ENCODE measurements at places on chromosomes 3 and 15. TPM values are rescaled to one million over a fixed set of nuclear protein-coding genes. Genes with fewer than 3 reads are reported as not detected.

The KBTBD13 gene
- not detected for total RNA-seq

The ANKRD34C gene
- not detected for total RNA-seq

The PKM gene
- 769 TPM for total RNA-seq

- DNase-seq = no peak
Observed at GRCh38 chr3:173939331-173939730, 541.8 kb downstream of the NLGN1 start.

GRCh38 chr15:90581771-90582352, 52.1 kb downstream of the CRTC3 start:
- no peak for DNase-seq

DNA sequence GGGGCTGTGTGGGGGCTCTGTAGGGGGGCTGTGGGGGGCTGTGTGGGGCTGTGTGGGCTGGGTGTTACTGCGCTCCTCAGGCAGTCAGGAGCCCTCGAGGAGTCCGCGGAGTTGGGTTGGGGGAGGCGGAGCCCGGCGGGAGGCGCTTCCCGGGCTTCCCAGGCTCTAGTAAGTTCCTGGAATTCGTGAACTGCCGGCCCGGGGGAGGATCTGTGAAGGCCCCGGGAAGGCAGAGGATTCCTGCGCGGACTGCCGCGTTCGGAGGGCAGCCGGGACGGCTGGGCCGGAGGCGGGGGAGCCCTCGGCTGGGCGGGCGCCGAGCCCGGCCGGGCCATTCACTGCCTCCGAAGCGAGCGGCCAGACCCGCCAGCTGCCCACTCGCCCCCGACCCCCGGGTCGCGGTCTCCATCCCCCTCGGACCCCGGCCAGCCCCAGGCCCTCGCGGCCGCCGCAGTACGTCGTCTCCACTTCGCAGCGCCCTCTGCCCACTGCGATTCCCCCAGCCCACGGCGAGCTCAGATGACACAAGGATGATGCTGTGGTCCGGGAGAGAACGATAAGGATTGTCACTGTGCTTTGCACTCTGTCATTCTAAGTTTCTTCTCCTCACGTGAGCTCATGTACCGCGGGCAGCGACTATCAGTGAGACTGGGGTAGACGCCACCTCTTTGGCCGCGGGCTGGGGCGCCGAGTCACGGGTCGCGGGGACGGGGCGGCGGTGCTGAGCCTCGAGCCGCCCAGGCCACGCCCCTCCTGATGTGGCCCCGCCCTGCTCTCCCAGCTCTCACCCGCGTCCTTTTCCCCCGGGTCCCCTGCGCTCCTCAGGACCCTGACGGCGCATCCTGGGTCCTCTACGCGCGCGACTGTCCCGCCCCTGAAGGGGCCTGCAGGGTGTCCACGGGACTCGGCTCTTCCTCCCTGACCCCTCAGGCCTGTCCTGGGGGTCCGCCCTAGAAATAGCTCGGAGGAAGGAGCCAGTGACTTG, 65.3 kb downstream of the KLF13 start:
- DNase-seq = peak; percentile 90

DNA sequence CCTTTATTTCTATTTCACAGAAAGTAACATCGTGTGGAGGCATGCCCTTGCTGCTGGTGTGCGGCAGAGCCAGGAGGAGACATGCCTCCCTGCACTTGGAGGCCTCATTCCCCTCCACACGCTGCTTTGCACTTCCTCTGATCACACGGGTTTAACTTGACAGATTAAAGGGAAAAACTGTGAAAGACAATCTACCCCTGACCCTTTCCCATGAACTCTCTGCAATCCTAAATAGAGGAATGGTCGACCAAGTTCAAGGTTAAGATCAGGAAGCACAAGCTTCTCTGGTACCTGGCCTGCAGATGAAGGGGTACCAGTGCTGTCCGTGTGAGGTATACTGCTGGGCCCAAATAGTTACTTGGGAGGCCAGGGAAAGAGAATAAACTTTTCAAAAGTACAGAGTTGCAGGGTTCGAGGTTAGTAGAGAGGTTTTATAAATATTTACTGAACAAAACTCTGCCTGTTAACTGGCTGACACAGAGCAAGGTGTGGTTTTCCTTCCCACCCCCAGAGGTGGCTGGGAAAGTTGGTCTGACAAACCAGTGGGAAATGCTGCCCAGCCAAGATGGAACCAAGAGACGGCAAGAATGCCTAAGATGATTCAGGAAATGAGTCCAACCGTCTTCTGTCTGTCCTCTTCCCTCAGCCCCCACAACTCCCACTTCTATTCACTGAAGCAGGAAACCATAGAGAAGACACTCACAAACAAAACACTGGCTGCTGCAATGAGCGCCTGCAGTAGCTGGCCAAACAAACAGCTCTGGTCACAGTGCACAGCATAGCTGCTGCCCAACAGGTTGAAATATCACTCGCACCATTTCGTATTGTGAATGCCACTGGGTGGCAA, 79.6 kb downstream of the IGF2BP2 start:
- peak; percentile 59 for DNase-seq

All from colonic mucosa (tissue), 4 donors.